ENCODE measurements at places on chromosomes 1 and 21. TPM values are rescaled to one million over a fixed set of nuclear protein-coding genes. Genes with fewer than 3 reads are reported as not detected.

Gene OR6K3
- total RNA-seq, result not detected

DNA sequence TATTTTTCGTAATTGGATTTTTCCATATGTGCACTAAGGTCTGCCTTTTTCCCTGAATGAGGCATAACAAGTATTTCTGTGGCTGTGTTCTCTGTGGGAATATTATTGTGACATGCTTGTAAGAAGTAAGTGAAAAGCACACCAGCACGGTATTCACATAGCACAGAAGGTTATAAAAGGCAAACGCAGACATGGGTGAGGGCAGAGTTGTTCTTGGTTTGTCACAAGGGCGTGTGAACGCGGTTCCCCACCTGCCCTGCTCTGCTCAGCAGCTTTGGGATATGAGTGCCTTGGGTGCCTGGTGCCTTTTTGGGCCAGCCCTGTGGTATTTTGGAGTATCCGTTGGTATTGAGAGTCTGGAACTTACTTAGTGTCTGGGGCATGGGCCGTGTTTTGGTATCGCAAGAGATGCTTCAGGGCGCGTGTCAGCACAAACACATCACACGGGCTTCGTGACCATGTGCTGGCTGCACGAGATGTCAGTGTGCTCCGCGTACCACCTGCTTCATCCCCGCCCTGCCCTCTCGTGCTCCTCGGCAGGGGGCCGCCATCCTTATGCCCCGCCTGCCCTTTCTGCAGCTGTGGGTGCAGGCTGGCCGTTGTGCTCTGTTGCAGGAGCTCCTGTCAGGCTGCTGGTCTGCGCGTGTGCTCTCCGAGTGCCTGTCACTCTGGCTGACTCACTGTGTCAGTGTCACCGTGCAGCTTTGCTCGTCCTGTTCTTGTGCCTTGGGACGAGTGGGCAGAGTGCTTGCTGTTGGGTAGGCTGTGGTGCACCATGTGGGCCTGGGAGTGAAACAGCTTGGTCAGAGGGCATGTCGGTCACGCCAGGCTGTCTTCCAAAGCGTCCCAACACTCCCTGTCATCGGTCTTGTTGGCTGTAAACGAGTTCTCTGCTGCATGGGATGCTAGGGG, 15.0 kb downstream of the SKI start:
- H3K36me3 ChIP-seq, result peaks cover 2% of the 10 kb centered on the region
- H3K4me3 ChIP-seq, result no peak overlapping the region
- H3K4me1 ChIP-seq, result peaks cover 41% of the 10 kb centered on the region

Gene MTHFR
- 39.2 TPM for total RNA-seq

DNA sequence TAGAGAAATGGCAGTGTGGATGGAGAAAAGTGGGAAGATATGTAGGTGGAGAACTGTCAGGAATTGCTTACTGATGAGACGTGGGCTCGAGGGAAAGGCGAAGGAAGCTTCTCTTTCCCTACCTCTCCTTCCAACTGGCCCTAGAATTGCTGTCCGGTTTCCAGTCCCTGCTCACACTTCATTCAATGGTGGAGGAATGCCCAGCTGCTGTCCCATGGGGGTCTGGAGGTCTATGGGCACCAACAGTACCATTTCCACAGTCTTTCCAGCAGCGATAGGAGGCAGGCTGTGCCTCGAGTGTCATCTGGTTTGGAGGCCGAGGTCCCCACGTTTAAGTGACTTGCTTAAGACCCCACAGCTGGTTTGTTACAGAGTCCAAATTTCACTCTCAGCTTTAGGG, 31.5 kb upstream of the CD1D start:
- no peaks in the 10 kb centered on the region for H3K36me3 ChIP-seq
- H3K27me3 ChIP-seq, result peaks cover 28% of the 10 kb centered on the region

- no peak overlapping the region for H3K27ac ChIP-seq
- peaks cover 36% of the 10 kb centered on the region for H3K4me1 ChIP-seq
- no peak for DNase-seq
- no peaks in the 10 kb centered on the region for H3K36me3 ChIP-seq
- H3K27me3 ChIP-seq, result peaks cover 32% of the 10 kb centered on the region
- H3K4me3 ChIP-seq, result no peak overlapping the region
Observed at GRCh38 chr1:201268604-201269151, 14.6 kb upstream of the PKP1 start.

Gene RGS13
- total RNA-seq, result 1.2 TPM

Gene LIX1L
- total RNA-seq, result 27.6 TPM

GRCh38 chr1:160733898-160734297, 5.1 kb upstream of the SLAMF7 start:
- no peaks in the 10 kb centered on the region for H3K4me1 ChIP-seq
- no peak overlapping the region for H3K4me3 ChIP-seq
- H3K36me3 ChIP-seq, result no peaks in the 10 kb centered on the region
- no peak for DNase-seq
- H3K27me3 ChIP-seq, result no peaks in the 10 kb centered on the region

Measured in mesothelial cell of epicardium (in vitro differentiated cells).